ENCODE measurements at places on chromosomes 3 and 15.

DNA sequence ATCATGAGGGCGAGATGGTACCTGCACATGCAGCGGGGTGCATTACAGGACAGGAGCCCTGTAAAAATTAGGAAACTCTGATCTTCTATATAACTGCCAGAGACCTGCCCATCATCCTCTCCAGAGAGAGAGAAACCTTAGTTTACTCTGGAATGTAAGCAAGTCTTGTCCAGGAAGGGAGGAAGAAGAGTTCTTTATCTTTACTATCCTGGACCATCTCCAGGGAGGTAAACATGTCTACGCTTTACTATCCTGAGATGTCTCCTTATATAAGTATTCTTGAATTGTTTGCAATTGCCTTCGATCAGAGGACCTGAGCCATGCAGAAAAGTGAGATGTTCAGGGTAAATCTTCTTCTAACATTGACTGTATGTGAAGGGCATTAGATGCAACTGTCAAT, 12.7 kb upstream of the HACD2 start:
- no peak for DNase-seq

- no peak for DNase-seq
These were observed 43.5 kb downstream of the IDH2 start for GRCh38 chr15:90058775-90059174.

GRCh38 chr3:69137005-69137404, 14.6 kb upstream of the LMOD3 start:
- no peak for DNase-seq

DNA sequence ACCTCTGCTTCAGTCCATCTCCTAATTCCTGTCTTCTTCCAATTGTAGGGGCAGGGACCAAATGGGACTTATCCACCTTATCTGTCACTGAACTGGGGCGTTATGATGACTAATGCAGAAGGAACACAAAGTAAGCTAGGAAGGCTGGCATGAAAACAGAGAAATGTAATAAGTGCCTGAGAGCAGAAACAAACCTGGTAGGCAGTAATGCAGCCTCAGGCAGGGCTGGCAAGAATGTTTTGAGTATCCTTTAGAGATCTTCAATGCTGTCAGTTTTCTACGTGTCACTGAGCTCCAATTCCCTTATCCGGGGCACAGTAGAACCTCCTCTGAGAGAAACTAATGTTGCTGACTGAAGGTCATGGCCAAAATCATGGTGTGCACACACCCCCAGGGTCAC, 246.2 kb upstream of the TBL1XR1 start:
- DNase-seq: peak; percentile 73

DNA sequence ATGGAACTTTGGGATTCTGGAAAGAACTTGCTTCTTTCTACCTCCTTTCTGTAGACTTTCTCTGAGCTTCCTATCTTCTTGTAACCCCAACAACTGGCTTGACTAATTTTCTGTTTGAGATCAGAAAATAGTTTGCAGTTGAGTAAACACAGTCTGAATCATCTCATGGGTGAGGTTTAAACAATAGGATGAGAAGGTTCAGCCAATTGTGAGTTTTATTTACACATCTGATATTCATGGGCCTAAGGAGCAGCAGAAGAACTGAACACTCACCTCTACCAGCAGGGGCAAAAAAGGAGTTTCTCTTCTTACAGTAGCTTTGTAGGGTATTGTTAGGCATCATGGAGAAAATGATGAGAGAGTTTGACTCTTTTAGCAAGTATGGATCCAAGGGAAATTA, 54.2 kb downstream of the DTWD1 start:
- peak; percentile 95 for DNase-seq

- DNase-seq: no peak
These were observed 87.4 kb upstream of the CACNA2D3 start for GRCh38 chr3:54034971-54035370.

GRCh38 chr3:127849368-127849767, 27.1 kb upstream of the MGLL start:
- no peak for DNase-seq

DNA sequence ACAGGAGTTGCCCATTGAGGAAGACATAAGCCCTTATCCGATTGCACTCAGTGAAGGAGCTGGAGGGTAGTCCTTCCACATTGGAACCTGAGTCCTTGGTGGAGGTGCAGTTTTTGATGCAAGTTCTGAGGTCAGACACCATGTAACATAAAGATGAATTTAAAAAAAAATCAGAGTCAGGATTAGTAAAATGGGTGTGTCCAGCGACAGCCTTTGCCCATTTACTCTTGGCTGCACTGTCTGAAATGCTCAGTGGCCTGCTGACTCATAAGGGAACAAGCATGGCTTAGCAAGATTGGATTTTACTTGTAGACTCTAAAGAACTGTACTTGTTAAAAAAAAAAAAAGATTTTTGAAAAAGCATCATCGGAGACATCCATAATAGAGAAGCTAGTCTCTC, 241.1 kb upstream of the TOPAZ1 start:
- DNase-seq: peak; percentile 81

All from fibroblast of the aortic adventitia (primary cell).